ENCODE measurements at places on chromosomes 1 and 21. TPM values are rescaled to one million over a fixed set of nuclear protein-coding genes. Genes with fewer than 3 reads are reported as not detected.

DNA sequence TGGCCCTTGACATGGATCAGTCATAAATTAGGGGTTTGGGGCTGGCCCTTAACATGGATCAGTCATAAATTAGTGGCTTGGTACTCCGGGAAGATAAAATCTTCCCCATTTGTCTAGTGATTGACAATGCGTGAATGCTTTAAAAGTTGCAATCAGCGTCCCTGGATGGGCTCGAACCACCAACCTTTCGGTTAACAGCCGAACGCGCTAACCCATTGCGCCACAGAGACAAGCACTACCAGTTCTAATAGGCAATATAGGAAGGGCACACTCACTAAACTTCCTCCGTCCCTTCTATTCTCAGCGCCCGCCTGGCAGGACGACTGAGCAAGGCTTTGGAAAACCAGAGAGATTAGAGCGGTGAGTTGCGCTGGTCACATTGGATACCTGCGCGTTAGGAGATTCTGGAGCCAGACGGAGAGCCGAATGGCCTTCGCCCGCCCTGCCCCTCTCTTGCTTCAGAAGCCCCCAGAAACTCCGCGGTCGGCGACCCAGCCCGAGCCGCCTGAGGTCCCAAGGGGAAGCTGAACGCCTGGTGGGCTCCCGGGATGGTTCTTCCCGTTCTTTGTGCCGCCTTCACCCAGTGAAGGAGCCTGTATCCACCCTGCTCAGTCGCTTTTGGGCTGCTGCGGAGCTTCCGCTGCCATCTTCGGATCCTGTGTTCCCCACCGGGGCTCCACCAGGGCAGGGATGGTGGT lies 235.9 kb downstream of the FAM72C start:
- peaks cover 11% of the 10 kb centered on the region for H3K4me1 ChIP-seq
- DNase-seq, result peak; percentile 59
- H3K27me3 ChIP-seq, result no peaks in the 10 kb centered on the region

DNA sequence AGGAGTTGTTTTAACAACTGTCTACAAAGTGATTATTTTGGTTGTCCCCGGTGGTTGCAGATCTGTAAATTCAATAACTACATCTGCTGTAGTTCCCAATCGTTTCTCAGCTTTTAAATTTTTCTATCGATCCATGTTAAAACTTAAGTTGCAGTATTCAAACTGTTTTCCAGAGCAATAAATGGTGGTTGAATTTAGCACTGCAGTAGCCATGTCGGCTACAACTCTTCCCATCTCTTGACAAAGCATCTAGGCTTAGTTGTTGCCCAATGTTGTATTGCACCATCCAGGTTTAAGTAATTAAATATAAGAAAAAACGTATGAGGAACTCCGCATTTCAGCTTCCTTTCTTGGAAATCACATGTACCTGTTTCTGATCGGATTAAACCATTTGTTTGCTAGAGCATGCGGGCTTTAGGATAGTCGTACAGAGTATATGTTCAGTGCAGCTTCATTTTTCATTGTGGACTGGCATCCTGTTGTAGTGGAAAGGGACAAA lies 996 bp downstream of the CNIH4 start:
- H3K36me3 ChIP-seq, result peaks cover 28% of the 10 kb centered on the region
- H3K4me1 ChIP-seq, result peaks cover 21% of the 10 kb centered on the region
- H3K27ac ChIP-seq, result peak overlapping the region; percentile 18
- DNase-seq, result no peak
- peak overlapping the region; percentile 97 for H3K4me3 ChIP-seq
- H3K27me3 ChIP-seq, result no peaks in the 10 kb centered on the region

Gene CHI3L2
- 0.52 TPM for total RNA-seq

DNA sequence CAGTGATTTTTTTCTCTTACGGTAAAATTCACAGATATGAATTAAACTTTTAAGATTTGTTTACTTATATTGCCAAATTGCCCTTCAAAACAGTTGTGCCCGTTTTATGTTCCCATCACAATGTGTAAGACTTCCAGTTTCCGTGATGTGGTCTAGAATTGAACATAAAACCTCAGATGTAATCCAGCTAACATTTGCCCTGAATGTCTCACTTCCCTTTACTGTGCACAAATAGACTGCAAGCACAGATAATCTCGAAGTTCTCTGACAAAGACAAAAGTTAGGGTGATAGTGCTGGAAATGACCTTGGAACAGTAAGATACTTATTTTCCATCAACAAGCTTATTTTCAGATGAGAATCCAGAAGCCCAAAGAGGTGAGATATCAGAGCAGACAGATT lies 177.5 kb downstream of the ZZZ3 start:
- DNase-seq, result no peak
- no peak overlapping the region for H3K27ac ChIP-seq
- no peak overlapping the region for H3K4me3 ChIP-seq
- no peaks in the 10 kb centered on the region for H3K4me1 ChIP-seq
- no peaks in the 10 kb centered on the region for H3K27me3 ChIP-seq

Gene RNF207
- total RNA-seq, result 160 TPM

GRCh38 chr1:4529446-4530165 lies 124.8 kb upstream of the AJAP1 start:
- no peaks in the 10 kb centered on the region for H3K36me3 ChIP-seq
- H3K4me1 ChIP-seq, result no peaks in the 10 kb centered on the region
- no peak overlapping the region for H3K27ac ChIP-seq

GRCh38 chr1:88802950-88803349 lies 88.4 kb downstream of the GTF2B start:
- H3K27me3 ChIP-seq, result no peaks in the 10 kb centered on the region
- peak overlapping the region; percentile 73 for H3K27ac ChIP-seq
- no peak overlapping the region for H3K4me3 ChIP-seq
- no peak for DNase-seq
- H3K36me3 ChIP-seq, result peaks cover 7% of the 10 kb centered on the region

DNA sequence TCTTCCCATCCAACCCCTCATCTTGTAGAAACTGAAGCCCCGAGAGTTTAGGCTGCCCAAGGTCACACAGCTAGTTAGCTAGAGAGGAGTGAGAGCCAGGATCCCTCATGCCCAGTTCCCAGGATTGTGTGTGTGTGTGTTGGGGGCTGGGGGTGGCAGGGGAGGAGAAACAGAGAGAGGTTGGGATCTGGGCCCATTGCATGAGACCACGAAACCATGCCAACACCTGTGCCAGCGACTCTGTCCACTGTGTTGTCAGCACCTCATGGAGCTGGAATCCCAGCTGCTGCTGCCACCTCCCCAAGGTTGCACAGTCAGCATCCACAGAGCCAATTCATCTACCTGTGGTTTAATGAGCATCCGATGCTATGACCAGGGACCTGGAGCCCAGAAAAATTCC lies 115.4 kb upstream of the ZC3H12A start:
- H3K36me3 ChIP-seq, result no peaks in the 10 kb centered on the region
- H3K27me3 ChIP-seq, result peaks cover 97% of the 10 kb centered on the region
- no peak overlapping the region for H3K4me3 ChIP-seq
- DNase-seq, result no peak

Gene NECTIN4
- 42.4 TPM for total RNA-seq
